Activated CD4-positive, alpha-beta T cell treated with anti-CD3 and anti-CD28 coated beads for 36 hours (primary cell): ENCODE measurements at places on chromosomes 6 and 20.

GRCh38 chr6:65285275-65285674 is 421.8 kb downstream of the EYS start:
- no peak for DNase-seq

GRCh38 chr6:7827142-7827541 is 83.4 kb downstream of the TXNDC5 start:
- DNase-seq, result no peak

GRCh38 chr20:10806539-10806938 is 132.7 kb upstream of the JAG1 start:
- no peak for DNase-seq

GRCh38 chr6:148440016-148440415 is 97.4 kb downstream of the SASH1 start:
- DNase-seq, result no peak

DNA sequence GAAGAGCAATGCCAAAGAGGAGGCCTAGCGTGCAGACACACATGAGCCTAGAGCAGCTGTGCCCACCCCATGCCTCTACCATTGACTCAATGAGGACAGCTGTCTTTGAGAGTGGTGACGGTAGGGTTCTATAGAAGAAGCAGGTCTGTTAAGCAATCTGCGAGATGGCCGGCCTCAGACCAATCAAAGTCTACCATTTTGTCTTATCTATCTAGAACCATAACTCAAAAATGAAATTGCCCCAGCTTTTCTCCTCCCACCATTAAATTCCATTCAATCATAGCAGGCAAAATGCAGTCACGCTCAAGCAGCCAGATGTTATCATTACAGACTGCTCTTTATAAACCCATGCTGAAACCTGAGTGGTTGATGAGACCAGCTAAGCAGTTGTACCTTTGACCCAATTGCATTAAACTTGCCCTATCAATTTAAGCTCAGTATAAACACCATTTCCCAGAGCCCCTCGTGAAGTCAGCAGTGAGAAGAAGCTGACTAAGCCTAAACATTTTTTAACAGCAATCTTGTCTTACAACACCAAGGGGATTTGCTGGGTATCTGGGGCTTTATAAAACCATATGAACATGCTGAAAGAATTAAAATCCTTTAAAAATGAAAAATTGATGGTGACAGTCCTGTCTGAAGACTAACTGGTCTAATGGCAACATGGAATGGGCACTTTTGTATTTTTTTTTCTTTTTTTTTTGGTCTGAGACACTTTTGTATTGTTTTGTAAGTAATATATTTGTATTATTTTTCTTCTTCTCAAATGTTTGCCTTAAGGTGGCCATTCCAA is 57.5 kb downstream of the FOXC1 start:
- DNase-seq, result no peak

DNA sequence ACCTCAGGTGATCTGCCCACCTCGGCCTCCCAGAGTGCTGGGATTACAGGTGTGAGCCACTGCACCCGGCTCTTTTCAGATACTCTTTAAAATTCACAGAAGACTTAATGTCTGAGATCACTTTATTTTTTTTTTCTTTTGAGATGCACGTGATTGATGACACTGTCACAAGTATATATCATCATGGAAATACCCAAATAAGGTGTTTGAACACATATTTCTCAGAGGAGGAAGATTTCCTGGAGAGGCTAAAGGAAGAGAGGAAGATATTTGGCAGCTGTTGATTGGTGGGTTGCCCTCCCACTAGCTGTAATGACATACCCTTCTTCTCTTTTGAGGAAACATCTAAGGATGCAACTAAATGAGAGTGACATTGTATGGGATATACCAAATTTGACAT is 225.9 kb upstream of the CITED2 start:
- no peak for DNase-seq

- no peak for DNase-seq
Measured at GRCh38 chr6:168035661-168036545, 38.4 kb downstream of the KIF25 start.

GRCh38 chr20:5592823-5593739 is 157.1 kb upstream of the SHLD1 start:
- DNase-seq, result no peak

DNA sequence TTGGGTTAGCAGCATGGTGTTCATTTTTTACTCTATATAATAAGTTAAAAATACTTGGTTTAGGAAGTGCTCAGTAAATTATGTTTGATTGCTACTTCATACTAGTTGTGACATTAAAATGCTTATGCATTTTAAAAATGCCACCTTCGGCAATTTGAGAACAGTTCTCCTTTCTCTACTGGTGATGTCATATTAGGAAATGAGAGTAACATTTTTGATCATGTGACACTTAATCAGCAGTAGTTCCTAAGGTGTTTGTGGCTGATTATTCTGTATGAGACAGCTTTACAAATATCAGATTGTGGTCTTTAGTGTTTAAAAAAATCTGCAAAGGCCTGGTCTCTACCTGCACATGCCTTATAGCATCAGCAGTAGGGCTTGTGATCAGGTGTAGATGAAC is 4.4 kb downstream of the GZF1 start:
- no peak for DNase-seq

DNA sequence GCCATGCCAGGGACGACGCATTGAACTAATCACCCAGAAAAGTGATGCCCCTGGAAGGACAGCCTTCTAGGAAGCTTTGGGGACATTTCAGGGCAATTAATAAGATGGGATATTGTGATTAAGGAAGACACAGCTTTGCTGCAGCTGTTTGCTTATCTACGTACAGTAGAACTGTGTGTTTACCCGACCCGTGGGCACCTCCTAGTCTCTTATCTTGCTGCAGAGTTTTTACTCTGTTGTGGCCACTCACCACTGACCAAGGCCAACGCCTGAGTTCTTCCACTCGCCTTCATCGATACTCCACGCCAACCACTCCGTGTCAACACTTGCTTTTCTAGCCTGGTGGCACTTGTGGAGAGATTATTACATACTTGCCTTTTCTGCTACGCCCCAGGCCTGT is 105.9 kb upstream of the MLN start:
- no peak for DNase-seq
